ENCODE measurements at places on chromosomes 5 and 9.

DNA sequence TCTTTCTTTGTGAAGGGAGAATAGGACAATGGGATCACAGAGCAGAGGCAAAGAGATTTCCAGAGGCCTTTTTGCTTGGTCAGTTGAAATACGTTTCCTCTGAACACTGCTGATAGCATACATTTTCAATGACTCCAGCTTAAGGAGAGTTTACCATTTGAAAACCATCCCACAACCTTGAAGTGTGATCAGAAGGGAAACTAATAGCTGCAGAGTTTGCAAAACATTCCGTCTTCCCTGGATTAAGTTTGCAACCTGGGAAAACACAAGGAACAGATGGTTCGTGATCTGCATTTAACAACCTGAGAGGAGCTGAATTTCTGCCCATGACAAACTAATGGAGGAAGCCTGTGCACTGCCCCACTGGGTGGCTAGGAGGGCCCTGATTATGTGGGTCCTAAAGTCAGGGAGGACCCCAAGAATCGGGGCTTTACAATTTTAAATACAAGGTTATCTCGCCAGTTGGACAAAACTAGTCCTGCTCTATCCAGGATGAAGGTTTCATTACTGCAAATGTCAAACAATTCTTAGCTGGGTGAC, 35.6 kb downstream of the MTX3 start:
- no peak for DNase-seq

DNA sequence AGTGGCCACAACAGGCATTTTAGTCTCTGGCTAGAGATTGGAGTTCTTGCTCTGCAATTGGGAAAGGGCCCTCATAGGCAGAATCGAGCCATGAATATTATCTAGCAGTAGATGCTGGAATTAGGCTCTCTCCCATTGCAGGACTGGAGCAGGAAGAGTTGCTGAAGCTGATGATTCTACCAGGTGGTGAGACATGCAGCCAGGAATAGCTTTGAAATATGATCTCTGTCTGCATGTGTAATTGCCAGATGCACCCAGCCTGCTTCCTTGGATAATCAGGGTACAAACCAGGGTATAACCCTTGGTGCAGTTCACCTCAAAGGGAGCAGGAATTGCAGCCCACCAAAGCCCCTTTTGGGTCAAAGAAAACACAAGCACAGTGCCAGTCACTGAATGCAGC, 211.4 kb upstream of the FTMT start:
- DNase-seq, result no peak

GRCh38 chr5:53923961-53924360, 363.5 kb downstream of the NDUFS4 start:
- no peak for DNase-seq

GRCh38 chr9:86557063-86557766, 203.0 kb upstream of the TUT7 start:
- no peak for DNase-seq

DNA sequence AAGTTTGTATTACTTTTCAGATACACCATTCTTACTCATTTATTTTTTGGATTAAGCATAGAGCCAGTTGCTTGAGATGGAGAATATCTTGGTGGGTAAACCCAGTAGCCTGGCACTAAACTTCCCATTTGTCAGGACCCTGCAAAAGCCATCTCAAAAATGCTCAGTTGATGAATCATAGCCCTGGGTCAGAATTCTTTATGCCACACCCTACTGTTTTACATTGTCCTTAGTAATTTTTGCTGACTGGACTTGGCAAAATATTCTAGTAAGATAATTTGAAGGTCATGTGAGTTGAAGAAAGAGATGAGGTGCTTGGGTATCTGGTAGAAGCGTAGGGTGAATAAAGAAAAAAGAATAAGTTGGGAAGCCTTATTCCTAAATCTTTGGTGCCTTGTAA, 50.7 kb downstream of the C7 start:
- DNase-seq, result no peak

DNA sequence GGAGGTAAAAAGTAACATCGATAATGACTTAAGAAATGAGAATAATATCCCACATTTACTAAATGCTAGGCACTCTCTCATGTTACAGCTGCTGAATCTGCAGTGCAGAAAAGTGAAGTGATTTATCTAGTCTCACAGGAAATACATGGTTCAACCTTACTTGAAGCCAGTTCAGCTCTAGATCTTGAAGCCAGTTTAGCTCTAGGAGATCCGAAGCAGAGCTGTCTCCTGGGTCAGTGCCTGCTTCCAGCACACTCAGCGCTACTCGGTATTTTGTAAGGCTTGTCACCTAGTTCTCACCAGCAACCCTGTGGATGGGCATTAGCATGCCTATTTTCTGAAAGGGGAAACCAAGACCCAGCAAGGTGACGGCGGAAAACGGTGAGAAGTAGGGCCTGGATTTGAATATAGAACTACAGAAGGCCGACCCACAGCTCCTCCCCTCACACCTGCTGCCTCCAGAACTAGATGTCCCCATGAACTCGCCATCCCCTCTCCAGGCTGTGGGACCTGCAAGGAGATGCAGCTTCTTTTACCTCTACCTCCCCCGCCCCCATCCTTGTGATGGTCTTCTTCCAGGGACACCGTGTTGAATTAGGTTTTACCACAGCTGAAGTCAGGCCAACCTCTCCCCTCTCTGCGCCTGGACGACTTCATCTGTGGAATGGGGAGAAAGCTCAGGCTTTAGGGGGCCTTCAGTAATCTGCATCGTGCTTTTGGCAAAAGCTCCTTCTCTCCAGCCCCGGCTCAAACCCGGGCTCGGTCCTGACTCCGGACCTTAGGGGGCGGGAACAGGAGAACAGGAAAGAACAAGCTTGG, 4.4 kb upstream of the MSX2 start:
- DNase-seq, result no peak

GRCh38 chr5:95919658-95920057, 42.0 kb downstream of the ELL2 start:
- no peak for DNase-seq

DNA sequence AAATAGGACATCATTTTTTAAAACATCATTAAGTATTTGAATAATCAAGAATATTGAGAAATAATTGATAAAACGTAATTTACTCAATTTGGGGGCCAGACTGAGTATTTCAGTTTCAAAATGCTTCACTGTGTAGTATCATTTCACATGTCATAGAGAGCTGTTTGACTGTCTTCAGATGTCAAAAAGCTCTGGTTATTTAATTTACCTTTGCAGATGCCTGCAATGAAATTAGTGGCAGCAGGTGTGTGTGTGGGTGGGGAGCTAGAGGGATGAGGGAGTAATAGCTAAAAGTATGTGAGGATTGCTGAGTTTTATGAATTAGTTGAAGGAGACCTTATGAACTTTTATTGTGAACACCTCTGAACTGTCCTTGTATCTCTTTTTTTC, 567.2 kb upstream of the MEF2C start:
- DNase-seq, result no peak

DNA sequence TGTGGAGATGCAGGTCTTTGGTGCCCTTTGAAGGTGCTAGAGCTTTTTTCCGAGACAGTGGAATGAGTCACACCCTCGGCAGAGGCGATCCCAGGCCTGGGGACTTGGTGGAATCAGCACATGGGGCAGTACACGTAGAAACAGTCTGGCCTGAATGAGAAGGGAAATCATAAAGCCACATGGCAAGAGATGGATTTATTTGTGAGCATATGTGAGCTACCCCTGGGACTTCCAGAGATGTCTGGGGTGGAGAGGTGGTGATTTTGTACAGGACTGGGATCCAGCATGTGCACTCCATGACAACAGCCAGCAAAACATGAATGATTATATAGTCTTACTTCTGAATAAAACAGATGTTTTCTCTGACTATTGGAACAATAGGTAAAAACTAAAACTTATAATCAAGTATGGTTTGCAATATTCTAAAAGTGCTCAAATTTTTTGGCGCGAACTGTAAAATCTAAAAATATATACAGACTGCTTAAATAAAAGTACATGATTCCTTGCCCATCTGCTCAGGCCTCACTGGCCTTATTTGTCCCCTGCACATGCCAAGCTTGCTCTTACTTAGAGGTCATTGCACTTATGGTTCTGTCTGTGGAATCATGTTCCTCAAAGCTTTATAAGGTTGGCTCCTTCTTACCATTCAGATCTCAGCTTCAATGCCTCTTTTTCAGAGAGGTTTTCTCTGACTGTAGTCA, 54.7 kb upstream of the SMARCA2 start:
- DNase-seq, result no peak

DNA sequence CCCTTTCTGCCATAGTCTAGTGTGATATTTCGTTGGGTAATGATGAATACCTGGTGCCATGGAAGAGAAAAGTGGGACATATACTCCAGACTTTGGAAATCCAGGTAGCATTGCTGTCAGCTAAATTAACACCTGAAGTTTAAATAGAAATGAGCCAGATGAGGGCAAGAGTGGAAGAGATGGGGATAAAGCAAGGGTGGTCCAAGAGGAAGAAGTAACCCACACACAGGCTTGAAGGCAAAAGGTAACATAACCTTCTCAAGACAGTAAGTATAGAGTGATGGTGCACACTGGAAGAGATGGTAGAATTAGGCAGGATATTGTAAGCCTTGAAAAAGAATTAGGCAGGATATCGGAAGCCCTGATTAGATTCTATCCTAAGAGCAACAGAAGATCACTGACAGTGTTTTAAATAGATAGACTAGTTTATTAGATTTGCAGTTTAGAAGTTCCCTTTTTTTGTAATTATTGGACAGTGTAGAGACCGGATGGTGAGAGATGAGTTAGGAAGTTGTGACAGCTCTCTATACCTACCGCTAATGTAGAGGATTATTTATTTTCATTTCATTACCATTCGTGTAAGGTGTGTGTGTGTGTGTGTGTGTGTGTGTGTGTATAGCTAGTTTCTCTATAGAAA, 16.8 kb downstream of the ANXA1 start:
- no peak for DNase-seq

DNA sequence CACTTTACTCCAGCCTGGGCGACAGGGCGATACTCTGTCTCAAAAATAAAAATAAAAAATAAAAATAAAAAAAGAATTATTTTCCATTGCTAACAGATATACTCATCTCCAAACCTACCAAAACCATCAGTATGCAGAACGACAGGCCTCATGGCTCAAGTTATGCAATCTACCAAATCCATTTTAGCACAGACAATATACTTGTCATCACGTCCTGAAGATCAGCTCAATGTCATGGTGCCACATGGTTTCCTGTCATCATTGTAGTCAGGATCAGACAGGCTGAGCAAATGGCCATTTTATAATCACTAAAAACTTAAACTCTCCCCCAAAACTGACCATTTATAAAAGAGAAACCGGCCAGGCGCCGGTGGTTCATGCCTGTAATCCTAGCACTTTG, 69.1 kb downstream of the HABP4 start:
- DNase-seq, result no peak
